Right renal cortex interstitium (tissue), 3 donors: ENCODE measurements at places on chromosomes 4 and X.

- no peak for DNase-seq
Measured at GRCh38 chrX:31656013-31656412, 584.2 kb upstream of the FTHL17 start.

- DNase-seq, result no peak
Measured at GRCh38 chr4:111991797-111992196, 153.5 kb upstream of the FAM241A start.

DNA sequence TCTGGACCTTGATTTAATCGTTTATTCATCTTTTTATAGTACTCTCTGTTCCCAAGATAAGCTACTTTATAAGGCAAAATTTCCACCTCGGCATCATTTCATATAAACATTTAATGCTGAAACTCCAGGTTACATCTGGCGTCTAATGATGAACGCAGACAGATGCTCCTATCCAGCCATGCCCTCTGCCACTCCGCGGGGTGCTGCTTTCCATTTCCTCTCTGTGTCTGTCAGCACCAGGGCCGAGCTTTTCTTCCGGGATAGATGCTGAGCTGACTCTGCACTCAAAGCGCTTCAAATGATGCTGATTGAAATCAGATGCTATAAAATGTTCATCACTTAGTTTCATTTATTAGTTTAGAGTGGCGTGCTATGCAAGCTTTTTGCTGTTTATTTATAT lies 80.5 kb upstream of the HELT start:
- DNase-seq, result no peak

DNA sequence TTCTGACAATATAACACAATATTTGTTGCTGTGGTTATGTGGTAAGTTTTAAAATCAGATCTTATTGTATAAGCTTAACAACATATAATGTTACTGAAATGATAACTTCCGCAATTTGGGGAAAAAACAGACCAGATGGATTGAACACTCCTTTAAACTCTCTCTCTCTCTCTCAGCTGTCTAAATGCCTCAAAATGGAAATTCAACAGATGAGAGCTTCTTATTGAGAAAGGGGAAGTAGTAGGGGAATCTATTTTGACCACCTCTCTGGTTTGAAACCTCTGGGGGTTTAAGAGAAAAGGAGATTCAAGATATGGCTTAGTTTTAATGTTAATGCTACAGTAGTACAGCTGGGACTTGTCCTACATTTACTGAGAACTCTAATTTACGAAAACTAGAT lies 40.3 kb downstream of the DMD start:
- no peak for DNase-seq

DNA sequence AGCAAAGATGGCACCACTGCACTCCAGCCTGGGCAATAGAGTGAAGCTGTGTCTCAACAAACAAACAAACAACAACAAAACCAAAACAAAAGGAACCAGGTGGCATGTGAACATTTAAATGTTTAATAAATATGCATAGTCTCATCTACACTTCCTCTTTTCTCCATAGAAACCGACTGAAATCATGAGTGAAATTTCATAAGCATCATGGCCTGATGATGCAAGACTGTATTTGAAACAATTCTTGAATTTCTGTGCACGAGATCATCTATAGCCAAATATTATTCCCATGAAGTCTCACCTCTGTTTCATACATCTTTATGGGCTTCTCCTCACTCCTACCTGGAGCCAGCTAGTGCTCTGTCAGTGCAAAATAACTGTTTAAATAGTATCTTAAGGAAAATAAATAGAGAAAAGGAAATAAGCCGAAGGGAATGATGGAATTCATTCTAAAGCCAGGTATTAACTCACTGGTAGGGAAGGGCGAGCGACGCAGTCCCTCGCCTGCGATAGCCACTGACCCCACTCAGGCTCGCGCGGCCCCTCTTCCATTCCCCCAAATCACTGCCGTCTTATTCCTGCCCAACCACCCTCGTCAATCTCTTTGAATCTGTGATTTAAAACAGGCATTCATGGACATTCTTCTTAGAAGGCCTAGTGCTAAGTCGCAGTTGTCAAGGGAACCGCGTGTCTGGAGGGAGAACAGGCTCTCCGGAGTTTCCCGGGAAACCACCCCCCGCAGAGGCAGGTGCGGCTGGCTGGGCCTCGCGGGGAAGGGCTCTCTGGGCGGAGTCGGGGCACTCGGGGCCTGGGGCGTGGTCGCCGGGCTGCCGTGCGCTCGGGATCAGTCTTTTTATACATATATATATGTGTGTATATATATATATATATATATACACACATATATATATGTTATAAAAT lies 52.4 kb upstream of the TRIM2 start:
- peak; percentile 64 for DNase-seq

DNA sequence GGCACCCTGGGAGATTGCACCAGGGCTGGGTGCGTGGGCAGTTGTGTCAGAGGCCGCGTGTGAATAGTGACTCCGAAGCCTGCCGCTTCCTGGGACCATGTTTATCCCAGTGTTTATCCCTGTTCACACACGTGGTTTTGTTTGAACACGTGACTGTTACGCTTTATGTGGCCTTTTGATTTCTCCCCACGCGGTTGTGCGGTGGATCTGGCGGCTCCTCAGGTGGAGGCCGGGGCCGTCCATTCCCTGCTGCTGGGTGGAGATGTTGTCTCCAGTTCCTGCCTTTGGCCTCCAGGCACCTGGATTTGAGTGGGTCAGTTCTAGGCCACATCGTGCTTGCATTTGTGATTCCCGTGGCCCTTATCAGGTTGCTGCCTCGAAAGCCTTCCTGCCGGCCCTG lies 35.1 kb downstream of the NELFA start:
- no peak for DNase-seq

DNA sequence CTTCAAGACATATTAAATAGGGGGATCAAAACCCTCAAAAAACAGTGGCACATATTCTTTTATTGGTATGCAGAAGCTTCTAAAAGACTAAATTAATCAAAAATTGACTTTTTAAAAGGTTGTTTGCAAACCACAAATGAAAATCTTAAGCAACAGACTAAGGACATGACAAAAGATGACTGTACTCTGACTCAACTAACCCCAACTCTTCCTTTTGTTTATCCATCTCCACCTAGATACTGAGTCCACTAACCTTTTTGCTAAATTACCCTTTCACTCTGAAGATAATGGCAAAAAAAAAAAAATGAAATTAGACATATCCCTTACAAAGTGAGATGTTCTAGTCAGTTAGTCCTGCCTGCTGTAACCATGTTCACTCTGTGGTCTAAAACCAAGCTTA lies 91.6 kb upstream of the NLRP2B start:
- no peak for DNase-seq

- no peak for DNase-seq
Measured at GRCh38 chr4:119647558-119647957, 19.0 kb upstream of the PDE5A start.

DNA sequence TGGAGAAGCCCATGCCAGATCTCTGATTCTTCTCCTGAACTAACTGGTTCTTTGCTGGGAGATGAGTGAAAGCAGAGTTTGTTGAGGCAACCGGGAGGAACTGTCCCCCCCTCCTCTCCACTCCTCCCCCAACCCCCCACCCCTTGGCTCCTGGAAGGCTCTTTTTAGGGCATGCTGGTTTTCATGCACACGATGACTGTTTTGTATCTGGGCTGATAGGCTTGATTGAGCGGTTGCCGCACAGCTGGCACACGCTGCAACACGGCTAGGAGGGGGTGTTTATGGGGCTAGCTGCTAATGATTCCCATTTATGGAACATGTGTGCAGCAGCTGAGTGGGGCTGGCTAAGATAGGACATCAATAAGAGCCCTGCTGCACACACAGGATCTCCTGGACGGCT lies 137.2 kb downstream of the SMIM20 start:
- DNase-seq, result no peak
